Dorsolateral prefrontal cortex (tissue), 122 donors: ENCODE measurements at places on chromosomes 1 and 21. TPM values are rescaled to one million over a fixed set of nuclear protein-coding genes. Genes with fewer than 3 reads are reported as not detected.
A peak's percentile ranks its signal among the peaks of the same experiment; 100 is the strongest.

GRCh38 chr1:60265560-60266535 lies 192.3 kb upstream of the C1orf87 start:
- DNase-seq: no peak

DNA sequence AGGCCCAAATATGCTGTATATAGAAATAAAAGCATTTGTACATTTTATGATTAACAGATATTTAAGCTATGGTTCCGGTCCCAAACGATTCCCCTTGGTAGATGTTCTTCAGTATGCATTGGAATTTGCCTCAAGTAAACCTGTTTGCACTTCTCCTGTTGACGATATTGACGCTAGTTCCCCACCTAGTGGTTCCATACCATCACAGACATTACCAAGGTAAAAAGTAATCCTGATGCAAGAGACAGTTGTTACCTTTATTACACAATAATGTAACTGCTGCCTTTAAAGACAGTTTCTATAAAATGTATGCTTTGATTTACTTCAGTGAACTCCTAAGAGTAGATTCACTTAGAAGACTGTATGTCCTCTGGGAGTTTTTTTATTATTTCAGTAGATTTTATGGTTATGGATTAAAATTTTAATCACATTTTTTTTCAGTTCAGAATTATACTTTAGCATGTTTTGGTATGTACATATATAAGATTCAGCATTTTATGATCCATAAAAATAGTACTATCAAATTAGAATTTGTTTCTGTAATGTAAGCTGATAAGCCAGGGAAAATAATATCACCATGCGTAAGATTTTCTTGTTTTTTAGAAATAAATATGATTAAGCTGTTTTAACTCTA lies 96.5 kb downstream of the USP25 start:
- DNase-seq: peak; percentile 19

- no peak for DNase-seq
These were observed 282 bp downstream of the RSPH1 start for GRCh38 chr21:42495765-42496119.

- DNase-seq: no peak
These were observed 44.4 kb upstream of the PCBP3 start for GRCh38 chr21:45599146-45599581.

- no peak for DNase-seq
These were observed 524.9 kb upstream of the CHRM3 start for GRCh38 chr1:238861342-238862066.

DNA sequence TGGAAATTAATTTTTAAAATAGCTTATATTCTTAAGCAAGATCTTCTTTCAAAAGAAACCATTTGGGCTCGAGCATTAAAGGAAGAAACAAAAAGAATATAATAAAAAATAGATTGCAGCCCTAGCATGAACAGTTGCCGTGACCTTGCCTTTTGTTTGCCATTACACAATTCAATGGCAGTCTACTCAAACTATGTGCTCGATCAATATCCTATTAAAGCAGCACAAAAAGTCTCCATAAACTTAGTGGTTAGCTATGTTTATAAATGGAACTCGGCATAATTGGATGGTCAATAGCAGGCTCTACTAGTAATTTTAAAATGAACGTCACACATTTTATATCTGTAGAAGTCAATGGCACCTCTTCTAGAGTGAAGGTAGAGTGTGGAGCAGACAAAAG lies 256.5 kb downstream of the NFIA start:
- no peak for DNase-seq

GRCh38 chr1:145757420-145757819 lies 38.1 kb downstream of the CD160 start:
- no peak for DNase-seq

DNA sequence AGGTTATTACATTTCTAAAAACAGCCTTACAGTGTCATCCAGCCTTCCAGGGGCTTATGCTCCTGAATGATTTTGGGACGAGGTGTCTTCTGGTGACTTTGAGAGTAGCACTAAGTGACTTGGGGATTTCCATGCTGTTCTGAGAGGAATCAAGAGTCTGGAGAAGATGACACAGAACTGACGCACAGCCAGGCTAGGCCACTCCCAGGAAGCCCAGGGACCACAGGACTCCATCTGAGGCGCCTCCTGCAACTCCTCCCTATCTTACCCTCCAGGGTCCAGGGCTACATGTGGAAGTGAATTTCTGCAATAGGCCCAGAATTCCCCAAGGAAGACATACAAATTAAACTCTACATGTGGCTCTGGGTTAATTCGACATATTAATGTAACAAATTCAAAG lies 92.5 kb downstream of the SLC25A24 start:
- DNase-seq: no peak

DNA sequence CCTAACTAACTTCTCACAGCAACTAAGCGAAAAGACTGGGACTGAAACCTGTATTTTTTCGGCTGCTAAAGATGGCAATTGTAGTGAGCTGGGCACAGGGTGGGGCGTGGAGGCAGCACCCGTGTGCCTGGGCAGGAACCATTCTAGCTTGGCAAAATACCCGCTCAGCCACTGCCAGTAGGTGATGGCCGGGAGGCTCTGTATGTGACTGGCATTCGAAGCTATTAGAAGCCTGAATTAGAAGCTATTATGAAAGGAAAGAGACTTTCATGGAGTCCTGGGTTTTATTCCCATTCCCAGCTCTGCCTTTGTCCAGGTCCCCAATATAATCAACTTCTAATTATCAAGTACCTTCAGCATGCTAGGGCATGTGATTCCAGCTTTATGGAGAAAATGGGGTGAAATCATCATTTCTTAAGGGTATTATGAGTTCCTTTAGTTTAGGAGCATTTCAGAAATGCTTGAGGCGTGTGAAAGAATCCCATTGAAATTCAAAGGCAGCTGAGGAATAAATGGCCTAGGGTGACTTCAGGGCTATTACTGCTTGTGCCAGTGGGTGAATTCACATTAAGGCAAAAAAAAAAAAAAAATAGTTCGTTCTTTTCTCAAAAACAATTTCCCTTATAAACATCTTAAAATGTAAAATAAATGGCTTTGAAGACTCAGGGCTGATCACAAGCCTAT lies 125.6 kb downstream of the KCNN3 start:
- DNase-seq: no peak

DNA sequence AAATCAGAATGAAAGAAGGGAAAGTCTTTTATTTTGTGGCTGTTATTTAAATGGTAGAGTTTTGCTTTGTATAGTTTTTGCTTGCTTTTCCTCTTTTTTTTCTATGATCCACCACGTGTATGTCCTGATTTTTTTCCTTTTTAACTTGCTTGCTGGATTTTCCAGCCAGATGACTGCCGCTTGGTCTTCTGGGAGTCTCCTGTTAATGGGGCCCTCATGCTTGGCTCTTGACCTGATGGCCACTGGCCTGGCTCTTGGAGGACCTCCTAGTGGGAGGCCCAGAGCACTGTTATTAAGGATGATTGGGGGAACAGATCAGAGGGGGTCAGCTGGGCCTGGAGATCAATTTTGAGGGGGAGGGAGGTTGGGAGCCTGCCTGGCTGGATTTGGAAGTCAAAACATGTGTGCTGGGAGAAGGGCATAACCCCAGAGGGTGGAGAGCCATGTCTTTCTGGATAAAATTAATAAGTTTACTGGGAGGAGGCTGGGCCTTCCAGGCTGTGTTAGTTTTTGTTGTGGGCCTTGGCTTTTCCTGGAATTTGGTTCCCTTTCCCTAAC lies 1.2 kb downstream of the FGGY start:
- DNase-seq: no peak

GRCh38 chr21:18498431-18498830 lies 94.8 kb upstream of the TMPRSS15 start:
- no peak for DNase-seq

GRCh38 chr1:75035536-75035935 lies 98.7 kb upstream of the LHX8 start:
- no peak for DNase-seq

The KCNE1 gene
- total RNA-seq: 1.1 TPM

The ITLN1 gene
- total RNA-seq: not detected
